Activated CD4-positive, alpha-beta T cell treated with anti-CD3 and anti-CD28 coated beads for 48 hours (primary cell): ENCODE measurements at places on chromosomes 7 and 10.

DNA sequence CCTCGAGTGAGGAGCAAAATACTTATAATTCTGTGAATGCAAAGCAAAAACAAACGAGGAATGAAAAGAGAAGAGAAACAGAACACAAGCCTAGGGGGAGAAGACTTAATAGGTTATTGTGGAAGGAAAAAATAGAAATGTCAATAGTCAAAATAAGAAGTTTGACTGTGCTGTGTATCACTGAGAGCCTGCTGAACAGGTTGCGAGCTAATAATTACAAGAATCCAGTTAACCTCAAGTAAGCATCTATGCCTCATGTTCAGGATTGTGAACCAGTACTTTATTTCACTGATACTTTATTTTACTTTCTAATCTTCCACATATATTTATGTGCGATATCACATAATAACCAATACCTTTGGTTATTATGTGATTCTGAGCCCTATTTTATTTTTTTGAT is 316.7 kb downstream of the OTUD1 start:
- no peak for DNase-seq

DNA sequence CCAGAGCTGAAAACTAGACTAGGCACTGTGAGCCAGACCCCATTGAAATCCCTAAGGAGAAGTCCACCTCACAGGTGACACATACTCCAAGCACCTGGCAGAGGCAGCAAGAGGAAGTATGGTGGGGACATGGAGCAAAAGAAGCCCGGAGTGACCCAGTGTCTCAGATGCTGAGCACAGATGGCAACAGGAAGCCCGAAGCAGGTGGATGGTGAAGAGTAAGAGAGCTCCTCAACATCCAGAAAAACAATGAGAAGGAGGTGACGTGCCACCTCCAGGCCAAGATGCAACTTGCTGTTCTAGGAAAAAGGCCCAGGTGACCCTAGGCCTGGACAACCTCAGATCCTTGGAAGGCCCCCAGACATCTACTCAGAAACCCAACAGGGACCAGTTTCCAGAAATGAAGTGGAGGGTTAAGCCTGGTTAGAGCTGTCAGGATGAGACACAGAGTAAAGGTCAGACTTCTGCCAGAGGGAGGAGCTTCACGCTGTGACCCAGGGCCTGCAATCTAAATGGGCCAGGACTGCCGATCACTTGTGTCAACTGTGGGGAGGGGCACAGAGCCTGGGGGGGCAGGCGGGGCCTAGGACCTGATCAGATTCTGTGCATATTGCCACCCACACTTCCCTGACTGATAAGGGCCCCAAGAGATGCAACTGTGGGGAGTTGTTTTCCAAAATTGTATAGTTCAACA is 2.4 kb upstream of the COBL start:
- DNase-seq: no peak

- no peak for DNase-seq
Observed at GRCh38 chr10:99895867-99896266, 113.4 kb downstream of the ABCC2 start.

- no peak for DNase-seq
Observed at GRCh38 chr7:72781631-72782030, 46.4 kb downstream of the TYW1B start.
